NCI-H510A treated with DMSO at 0.1 percent for 48 hours (cell line): ENCODE measurements at places on chromosomes 7 and 10.

DNA sequence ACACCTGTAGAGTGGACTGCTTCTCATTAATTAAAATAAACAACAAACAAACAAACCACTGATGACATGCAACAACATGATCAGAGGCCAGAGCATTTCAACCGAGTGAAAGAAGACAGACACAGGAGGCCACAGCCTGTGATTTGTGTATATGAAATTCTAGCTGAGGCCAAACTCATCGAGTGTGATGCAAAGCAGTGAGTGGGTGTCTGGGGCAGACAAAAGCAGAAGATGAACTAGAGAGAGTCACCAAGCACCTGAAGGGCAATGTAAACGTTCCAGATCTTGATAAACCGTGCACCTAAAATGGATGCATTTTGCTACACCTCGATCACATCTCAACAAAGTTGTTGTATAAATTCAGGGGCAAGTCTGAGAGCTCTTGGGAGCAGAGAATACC, 108.4 kb downstream of the KLF6 start:
- no peak for DNase-seq

GRCh38 chr7:94183289-94183749, 179.2 kb upstream of the BET1 start:
- DNase-seq = no peak

DNA sequence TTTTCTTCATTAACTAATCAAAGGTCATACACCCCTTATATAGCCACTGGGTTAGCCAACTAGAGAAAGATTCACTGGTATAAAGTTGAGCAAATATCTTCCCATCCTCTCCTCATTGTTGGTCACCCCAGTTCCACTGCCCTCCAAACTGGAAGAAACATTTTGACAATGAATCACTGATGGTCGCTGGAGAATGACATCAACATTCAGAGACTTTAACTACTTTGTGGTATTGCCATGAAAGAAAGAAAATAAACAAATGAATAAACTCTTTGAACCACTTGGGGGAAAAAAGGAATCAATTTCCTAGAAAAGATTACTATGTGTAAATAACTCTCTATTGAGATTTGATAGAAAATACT, 23.4 kb downstream of the HYCC1 start:
- DNase-seq = no peak

DNA sequence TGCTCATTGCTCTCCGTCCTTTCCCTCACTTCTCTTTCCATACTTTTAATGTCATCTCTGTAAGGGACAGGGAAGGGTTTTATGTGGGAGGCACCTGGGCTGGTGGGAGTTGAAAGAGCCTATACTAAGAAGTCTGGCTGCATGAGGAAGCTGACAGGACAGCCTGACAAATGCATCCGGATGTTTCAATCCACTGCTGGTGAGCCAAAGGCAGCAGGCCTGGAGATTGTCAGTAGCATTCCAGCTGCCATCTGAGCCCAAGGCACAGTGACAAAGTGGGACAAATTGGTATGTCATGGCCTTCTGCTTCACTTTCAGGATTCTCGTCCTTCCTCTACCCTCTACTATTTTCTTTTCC, 218.4 kb downstream of the STK31 start:
- DNase-seq = no peak

DNA sequence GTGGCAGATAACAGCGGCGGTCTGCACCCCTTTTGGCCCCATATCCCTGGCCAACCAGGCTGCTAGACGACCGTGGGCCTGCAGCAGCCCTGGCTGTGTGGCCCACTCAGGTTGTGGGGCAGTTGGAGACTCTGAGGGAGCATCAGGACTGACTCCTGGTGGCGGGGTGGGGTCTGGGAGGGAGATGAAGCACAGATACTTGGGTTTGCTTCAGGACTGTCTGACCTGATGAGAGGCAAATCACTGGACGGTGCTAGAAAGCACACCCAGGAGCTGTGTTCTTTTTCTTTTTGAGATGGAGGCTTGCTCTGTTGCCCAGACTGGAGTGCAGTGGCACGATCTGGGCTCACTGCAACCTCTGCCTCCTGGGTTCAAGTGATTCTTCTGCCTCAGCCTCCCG, 28.2 kb downstream of the BAMBI start:
- DNase-seq = no peak

DNA sequence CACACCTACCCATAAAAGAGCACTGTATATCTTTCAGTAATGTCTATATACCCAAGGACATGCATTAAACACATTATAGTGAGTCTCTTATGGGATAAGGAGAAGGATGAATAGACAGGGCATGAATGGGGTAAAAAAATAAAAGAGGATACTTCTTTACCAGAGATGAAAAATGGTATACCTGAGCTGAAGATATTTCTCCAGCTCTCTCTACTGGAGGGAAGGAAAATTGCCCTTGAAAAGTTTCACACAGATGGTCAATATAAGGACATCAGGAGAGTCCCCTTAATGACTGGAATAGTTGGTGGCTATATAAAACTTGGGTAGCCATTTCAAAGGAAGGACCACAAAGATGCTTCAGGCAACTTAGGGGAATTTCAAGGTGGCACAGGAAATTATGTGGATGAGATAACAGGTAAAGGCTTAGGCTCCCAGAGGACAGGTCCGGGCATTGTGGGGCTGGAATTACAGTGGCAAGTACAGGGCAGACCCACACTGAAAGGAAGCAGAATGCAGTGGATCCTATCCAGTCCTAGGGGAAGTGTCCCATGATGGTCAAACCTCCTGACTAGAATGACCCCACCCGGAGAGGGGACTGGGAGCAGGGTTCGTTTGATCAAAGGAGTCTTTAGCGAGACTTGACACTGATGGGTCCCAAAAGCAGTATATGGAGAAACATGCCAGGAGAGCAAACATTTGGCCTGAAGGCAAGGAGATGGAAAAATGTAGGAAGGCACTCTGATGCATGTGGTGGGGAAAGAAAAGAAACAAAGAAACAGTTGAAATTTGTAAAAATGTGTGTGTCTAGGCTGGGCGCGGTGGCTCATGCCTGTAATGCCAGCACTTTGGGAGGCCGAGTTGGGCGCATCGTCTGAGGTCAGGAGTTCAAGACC, 35.6 kb downstream of the PLAU start:
- DNase-seq = no peak

DNA sequence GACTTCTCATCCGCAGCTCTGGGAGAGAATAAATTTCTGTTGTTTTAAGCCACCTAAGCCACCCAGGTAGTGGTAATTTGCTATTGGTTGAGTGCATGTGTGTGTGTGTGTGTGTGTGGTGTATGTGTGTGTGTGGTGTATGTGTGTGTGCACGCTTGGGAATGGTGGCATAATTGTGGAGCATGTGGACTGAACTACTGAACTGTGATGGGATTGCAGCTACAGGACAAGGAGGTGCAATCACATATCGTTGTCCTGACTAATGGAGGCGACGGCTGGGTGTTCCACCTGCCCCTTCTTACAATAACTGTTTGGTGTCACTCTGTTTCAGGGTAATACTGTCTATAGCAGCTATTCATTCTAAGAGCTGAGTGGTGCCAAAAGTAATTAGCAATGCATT, 448.7 kb upstream of the PFKP start:
- no peak for DNase-seq

DNA sequence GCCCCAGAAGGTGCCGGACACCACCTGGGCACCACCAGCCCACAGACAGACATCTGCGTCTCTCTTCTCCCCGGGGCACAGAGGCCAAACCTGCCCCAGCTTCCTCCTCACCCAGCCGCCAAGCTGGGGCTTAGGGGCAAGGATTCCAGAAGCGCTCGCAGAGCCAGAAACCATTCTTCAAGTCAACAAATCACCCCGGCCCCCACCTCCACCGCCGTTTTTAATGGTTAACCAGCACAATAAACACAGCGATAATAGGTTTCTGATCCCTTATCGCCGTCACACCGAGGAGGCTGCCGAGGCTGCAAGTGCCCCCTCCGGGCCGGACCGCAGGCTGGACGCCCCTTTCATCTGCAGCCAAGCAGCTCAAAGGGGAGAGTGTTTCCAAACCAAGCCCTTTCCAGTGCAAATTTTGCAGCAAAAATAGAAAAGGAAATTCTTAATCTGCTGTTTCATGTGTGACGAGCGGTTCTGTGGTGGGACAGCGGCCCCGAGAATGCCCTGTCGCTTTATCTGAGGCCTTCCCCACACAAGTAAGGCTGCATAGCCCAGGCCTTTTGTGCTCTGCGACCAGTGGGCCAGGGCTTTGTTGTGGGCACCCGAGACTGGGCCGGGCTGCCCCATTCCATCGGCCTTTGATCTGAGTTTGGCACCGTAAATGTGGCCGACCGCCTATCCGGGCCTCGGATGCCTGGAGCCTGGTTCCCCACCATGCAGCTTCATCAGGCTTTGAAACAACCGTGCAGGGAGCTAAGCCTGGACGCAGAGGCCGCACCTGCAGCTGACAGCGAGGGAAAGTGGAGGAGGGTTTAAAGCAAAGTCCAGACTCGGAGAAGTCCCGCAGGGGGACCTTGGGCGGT, 83.2 kb downstream of the FOXL3 start:
- no peak for DNase-seq

DNA sequence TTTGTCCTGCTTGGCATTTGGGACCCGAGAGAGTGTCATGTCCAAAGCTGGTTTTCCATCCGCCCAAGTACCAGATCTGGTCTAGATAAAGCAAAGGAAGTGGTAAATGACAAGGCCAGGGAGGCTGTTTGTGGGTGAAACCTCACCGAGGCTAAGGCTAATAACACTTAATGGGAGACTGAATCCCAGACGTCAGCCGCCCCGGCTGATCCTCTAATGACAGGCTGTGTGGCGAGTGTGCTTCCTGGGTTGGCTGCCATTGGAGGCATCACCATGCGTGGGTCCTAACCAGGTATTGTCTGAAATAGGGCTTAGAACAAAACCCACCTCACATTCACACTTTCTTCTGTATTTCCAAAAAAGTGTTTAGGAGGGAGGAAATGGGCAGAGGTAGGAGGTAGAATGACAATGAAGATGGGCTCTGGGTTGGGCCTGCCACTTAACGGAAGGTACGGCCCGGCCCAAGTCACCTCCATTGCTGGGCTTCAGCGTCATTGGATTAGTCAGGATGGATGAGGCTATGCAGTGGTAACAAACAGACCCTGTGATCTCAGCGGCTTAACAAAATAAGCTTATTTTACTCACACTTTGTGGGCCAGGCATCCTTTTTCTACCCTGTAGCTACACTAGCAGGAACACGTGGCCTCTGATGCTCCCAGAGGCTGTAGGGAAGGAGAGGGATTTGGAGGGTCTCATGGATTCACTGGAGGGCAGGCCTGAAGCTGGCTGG, 59.7 kb downstream of the PROSER2 start:
- DNase-seq = no peak

- DNase-seq = no peak
Measured at GRCh38 chr7:151120896-151121295, 34.6 kb downstream of the AGAP3 start.

DNA sequence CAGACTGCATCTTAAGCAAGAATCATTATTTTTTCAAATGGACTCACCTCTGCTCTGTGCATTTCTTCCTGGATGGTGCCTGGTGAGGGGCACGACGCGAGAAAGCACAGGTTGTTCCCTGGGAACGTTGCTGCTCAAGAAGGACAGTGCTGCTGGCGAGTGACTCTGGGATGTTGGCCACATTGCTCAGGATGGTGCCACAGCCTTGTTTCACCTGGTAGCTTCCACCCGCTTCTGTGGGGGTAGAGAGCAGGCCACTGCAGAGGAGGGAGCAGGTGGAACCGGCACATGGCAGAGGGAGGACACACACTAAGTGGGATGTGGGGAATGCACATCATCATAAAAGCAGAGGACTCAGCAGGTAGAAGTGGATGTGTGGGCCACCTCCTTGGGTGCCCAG, 444.7 kb downstream of the TCERG1L start:
- no peak for DNase-seq

DNA sequence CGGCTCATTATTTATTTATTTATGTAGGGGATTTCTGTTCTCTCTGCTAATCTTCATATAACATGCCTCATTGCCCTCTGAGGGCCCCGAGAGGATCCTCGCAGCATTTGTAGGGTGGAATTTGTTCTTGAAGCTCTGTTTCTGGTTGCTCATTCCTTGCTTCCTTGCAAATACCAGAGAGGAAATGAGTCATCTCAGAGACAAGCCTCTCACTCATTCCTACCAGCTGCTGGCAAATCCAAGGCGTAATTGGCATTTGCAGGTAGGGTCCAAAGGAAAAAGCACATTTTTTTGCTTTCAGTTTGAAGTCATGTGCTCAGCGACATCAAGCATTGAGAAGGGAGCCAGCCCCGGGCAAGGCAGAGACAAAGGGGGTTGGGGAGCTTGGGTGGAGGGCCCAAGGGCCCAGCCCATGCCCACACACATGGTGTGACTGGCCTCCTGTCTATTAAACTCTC, 501.6 kb downstream of the GALNT17 start:
- no peak for DNase-seq

- no peak for DNase-seq
Measured at GRCh38 chr7:121546632-121547543, 150.8 kb upstream of the FAM3C start.

- no peak for DNase-seq
Measured at GRCh38 chr7:36264123-36264801, 111.2 kb downstream of the EEPD1 start.

DNA sequence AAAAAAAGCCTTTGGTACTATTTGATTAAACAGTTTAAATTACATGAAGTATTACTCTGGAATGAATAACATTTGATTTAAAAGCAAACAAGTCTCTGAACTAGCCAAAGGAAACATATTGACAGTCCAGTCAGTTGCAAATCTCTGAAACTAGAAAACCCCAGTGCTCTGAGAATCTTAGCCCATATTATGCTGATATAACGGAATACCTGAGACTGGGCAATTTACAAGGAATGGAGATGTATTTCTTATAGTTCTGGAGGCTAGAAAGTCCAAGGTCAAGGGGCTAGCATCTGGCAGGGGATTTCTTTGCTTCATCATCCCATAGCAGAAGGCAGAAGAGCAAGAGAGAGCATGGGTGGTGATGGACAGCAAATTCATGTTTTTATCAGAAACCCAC, 21.7 kb upstream of the FKBP9 start:
- no peak for DNase-seq

DNA sequence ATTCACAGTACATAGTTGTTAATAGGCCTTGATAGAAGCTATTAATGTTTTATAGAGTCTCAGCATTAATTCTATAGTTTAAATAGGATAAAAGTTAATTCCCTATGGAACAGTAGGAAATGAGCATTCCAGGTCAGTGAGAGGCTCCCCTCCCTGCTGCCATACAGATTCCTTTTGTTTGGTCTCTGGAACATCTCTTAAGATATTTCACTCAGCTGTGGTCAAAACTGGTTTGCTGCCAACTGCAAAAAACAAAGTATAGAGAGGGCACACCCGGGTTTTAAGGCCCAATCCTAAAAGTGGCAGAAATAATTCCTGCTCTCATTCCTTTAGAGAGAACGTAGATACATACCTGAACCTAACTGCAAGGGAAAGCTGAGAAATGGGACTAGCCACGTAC, 51.3 kb downstream of the MDFIC start:
- no peak for DNase-seq
